GM03348 (cell line): ENCODE measurements at places on chromosomes 6 and 20.

DNA sequence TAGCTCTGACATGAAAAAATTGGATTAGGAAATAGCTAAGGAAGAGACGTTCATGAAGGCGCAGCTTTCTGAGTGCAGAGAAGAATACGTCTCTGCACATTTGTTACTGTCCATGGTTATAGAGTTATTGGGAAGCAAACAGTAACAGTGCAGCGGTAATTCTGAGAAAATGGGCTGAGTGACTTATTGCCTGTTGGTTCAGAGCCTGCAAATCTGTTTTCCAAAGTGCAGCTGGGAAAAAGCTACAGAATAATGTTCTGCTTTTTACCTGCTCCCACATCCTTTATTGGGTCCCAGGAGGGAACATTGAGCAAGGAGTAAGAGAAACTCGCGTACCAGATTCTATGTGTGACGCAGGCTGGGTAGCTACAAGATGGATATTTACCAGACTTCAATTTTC lies 160.2 kb downstream of the BTBD3 start:
- no peak for DNase-seq

- DNase-seq: no peak
Observed at GRCh38 chr6:391559-392440, at the start of gene IRF4. Gene IRF4, plus strand, starts transcription at chr6:391752. Its CDS starts 1,401 bp downstream, at chr6:393153.

- DNase-seq: no peak
Observed at GRCh38 chr6:4463236-4463635, 313.0 kb upstream of the CDYL start.

DNA sequence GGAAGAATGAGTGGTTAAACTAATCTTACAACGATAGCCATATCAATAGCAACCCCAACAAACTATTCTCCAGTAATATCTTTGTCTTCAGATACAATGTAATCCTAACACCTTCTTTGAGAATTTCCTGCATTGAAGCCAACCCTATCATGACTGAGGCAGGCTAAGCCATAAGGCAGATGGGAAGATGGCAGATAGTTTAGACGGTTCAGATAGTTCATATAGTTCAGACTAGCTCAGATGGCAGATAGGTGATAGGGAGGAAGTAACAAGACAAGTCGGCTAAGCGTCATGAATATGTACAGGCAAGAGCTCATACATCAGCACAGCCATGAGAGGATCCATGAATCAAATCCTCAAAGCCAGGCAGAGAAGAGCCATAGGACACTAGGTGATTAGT lies 39.1 kb upstream of the BEND6 start:
- DNase-seq: no peak

DNA sequence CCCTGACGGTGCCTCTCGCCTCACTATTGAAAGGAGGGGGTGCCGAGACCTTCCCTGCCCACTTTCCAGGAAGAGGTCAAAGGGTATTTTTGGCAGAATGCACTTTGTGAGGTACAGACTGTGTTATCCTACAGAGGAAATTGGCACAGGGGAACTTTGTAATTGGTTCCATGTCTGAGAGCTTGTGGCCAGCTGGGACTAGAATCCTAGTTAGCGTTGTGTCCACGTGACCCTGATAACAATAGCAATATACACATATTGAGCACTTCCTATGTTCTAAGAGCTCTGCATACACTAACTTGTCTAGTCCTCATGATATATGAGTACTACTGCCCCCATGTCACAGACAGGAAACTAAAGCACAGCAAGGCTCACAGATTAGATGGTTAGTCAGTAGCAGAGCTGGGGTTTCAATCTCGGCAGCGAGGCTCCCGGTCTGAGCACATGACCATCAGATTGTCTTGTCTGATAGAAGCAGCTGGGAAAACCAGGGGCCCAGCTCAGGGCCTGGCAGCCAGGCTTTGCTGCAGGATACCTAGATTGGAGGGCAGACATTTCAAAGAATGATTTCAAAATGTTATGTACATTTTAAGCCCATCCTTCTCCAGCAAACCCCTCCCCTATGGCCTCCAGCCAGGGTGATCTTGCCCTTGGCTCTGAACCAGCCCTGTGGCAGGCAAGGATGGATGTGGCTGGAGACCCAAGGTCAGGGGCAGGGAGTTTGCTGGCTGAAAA lies 1.4 kb downstream of the MAPK13 start:
- DNase-seq: peak; percentile 52

GRCh38 chr20:57622579-57623381 lies 2.6 kb upstream of the ZBP1 start:
- peak; percentile 72 for DNase-seq

GRCh38 chr6:117346142-117346930 lies 79.4 kb downstream of the ROS1 start:
- peak; percentile 45 for DNase-seq

GRCh38 chr20:45098103-45098773 lies 2.7 kb downstream of the KCNS1 start:
- DNase-seq: peak; percentile 46
